ENCODE measurements at places on chromosomes 6 and 20. TPM values are rescaled to one million over a fixed set of nuclear protein-coding genes. Genes with fewer than 3 reads are reported as not detected.

Gene CDSN
- total RNA-seq = 0.14 TPM

Gene SLC13A3
- 3.2 TPM for total RNA-seq

Gene C20orf202
- total RNA-seq = 0.05 TPM

Gene LINC00237
- total RNA-seq = not detected

Gene ELOVL4
- 8.8 TPM for total RNA-seq

Gene CD40
- total RNA-seq = 6.2 TPM

Gene ERMARD
- total RNA-seq = 17.4 TPM

Gene MYL9
- total RNA-seq = 4.8 TPM

Gene C6orf58
- not detected for total RNA-seq
